Naive B cell (primary cell): ENCODE measurements at places on chromosomes 4 and X. TPM values are rescaled to one million over a fixed set of nuclear protein-coding genes. Genes with fewer than 3 reads are reported as not detected.
A peak's percentile ranks its signal among the peaks of the same experiment; 100 is the strongest.

- H3K36me3 ChIP-seq, result peaks cover 9% of the 10 kb centered on the region
- no peaks in the 10 kb centered on the region for H3K27me3 ChIP-seq
- peaks cover 24% of the 10 kb centered on the region for H3K4me1 ChIP-seq
- no peak for DNase-seq
These were observed 71.4 kb downstream of the PDLIM5 start for GRCh38 chr4:94523033-94523580.

DNA sequence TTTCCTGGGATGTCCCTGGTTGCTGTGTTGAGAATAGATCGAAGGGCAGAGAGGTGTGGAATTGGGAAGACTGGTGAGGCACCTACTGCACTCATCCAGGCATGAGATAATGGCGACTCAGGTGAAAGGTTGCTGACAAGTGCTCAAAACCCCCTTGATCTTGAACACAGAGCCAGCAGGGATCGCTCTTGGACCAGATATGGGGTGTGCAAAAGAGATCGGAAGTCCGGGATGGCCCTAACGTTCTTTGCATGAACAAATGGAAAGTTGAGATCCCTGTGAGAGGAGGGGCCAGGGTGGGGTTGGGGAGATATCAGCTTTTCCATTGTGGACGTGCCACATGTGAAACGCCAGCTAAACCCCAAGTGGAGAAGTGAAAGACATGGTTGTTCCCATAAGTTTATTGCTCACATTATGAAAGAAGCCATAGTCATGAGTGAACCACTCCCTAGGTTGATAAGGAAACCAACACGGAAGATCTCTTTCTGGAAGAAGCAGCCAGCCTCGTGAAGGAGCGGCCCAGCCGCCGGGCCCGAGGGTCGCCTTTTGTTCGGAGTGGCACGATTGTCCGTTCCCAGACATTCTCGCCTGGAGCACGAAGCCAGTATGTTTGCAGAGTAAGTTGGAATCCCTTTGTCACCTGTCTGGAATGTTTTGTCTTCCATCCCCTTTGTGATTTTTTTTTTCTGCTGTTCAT, 22.6 kb upstream of the CLCN4 start:
- H3K4me3 ChIP-seq, result no peak overlapping the region
- no peaks in the 10 kb centered on the region for H3K4me1 ChIP-seq
- no peaks in the 10 kb centered on the region for H3K27me3 ChIP-seq
- H3K27ac ChIP-seq, result no peak overlapping the region

DNA sequence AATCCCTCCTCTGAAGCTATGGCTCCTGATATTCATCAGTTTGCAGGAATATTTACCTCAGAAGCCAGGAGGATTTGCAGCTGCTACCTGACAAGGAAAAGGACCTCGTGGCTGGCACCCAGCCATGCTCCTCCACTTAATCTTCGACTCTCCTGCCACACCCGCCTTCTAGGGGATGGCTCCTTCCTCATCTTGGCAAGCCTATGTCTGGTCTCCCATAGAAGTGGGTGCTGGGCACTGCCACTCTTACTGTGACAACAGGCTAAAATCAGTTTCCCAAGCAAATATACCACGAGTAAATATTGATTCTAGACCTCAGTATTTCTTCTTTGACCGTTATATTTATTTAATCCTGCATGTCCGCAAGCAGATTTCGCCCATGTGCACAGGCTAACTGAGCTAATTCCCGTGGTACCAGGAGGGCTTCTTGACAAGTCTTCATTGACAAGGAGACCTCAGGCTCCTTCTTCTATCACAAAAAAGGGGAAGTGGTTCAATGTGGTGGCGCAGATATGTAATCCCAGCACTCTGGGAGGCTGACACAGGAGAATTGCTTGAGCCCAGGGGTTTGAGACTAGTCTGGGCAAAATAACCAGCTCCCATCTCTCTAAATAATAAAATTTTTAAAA, 52.6 kb upstream of the DCTD start:
- DNase-seq, result no peak
- no peak overlapping the region for H3K27ac ChIP-seq
- peaks cover 60% of the 10 kb centered on the region for H3K27me3 ChIP-seq
- no peak overlapping the region for H3K4me3 ChIP-seq

- peak; percentile 17 for DNase-seq
- H3K27ac ChIP-seq, result peak overlapping the region; percentile 84
- H3K4me3 ChIP-seq, result peak overlapping the region; percentile 63
- H3K4me1 ChIP-seq, result peaks cover 91% of the 10 kb centered on the region
- no peaks in the 10 kb centered on the region for H3K27me3 ChIP-seq
These were observed 19.2 kb downstream of the PPP3CA start for GRCh38 chr4:101328063-101328602.

- peaks cover 37% of the 10 kb centered on the region for H3K4me1 ChIP-seq
- DNase-seq, result peak; percentile 79
- H3K27ac ChIP-seq, result peak within 1 kb of the TSS; percentile 100
These were observed at the start of gene OTUD5 for GRCh38 chrX:48957477-48957826. OTUD5 (minus strand) TSS chrX:48957607; CDS start chrX:48957570, 37 bp downstream.

DNA sequence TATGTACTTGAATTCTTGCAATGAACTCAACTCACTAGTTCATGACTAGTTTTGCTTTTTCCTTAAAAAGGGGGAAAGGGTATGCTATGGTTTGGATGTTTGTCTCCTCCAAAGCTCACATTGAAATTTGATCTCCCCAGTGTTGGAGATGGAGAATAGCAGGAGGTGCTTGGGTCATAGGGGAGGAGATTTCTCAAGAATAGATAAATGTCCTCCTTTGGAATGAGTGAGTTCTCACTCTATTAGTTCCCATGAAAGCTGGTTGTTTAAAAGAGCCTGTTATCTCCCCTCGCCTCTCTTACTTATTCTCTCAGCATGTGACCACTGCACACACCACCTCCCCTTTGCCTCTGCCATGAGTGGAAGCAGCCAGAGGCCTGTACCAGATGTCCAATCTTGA, 109.4 kb upstream of the INTU start:
- H3K27me3 ChIP-seq, result no peaks in the 10 kb centered on the region
- H3K27ac ChIP-seq, result no peak overlapping the region
- DNase-seq, result no peak
- no peak overlapping the region for H3K4me3 ChIP-seq
- H3K36me3 ChIP-seq, result no peaks in the 10 kb centered on the region

- peaks cover 18% of the 10 kb centered on the region for H3K4me1 ChIP-seq
- no peaks in the 10 kb centered on the region for H3K27me3 ChIP-seq
- no peak overlapping the region for H3K27ac ChIP-seq
- no peak overlapping the region for H3K4me3 ChIP-seq
- DNase-seq, result no peak
- H3K36me3 ChIP-seq, result no peaks in the 10 kb centered on the region
These were observed 35.9 kb downstream of the AFF1 start for GRCh38 chr4:86970447-86971354.

GRCh38 chr4:124282301-124282898, 430.1 kb downstream of the ANKRD50 start:
- no peak overlapping the region for H3K27ac ChIP-seq
- no peak for DNase-seq
- H3K4me1 ChIP-seq, result no peaks in the 10 kb centered on the region
- H3K36me3 ChIP-seq, result no peaks in the 10 kb centered on the region

DNA sequence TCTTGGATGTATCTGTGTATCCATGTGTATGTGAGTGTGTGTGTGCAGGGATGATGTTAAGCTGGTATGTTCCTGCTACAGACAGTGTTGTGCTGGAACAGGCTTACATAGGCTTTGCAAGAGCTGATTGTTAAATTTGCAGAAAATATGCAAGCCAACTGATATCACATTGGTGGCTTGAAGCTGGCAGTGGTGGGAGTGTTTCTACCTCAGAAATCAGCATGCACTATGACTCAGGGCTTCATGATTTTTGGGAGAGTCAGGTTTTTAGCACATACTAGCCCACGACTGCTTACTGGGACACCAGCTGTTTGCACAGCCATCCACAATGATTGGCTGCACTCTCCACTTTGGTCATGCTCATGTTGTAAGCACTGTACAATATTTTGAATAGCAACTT, 261.8 kb downstream of the DHX15 start:
- no peaks in the 10 kb centered on the region for H3K27me3 ChIP-seq
- no peaks in the 10 kb centered on the region for H3K4me1 ChIP-seq
- H3K27ac ChIP-seq, result no peak overlapping the region
- no peak for DNase-seq
- no peaks in the 10 kb centered on the region for H3K36me3 ChIP-seq
- H3K4me3 ChIP-seq, result no peak overlapping the region

GRCh38 chr4:71187404-71188155, 151.2 kb upstream of the SLC4A4 start:
- no peaks in the 10 kb centered on the region for H3K36me3 ChIP-seq
- H3K4me1 ChIP-seq, result peaks cover 37% of the 10 kb centered on the region

- H3K27ac ChIP-seq, result no peak overlapping the region
- no peak overlapping the region for H3K4me3 ChIP-seq
These were observed 287.7 kb upstream of the PCDH18 start for GRCh38 chr4:137819964-137820383.

DNA sequence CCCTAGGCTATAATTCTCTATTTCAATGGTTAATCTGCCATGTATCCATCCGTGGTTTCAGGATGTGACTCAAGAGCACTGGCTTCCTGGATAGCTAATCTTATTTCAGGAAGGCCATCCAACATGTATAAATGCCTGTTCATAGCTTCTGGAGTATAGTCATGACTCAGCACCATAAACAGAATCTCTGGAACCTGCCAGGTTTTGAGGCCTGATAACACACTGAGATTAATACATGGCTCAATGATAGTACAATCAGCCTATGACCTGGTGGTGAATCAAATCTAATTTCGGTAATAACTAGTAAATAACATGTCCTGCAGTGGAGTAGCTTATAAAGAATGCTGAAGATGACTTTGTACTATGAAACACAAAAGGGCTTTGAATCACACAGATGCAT, 5.7 kb upstream of the IL13RA2 start:
- H3K36me3 ChIP-seq, result no peaks in the 10 kb centered on the region
- H3K4me3 ChIP-seq, result no peak overlapping the region
- DNase-seq, result no peak
- H3K27ac ChIP-seq, result no peak overlapping the region
- no peaks in the 10 kb centered on the region for H3K4me1 ChIP-seq
- no peaks in the 10 kb centered on the region for H3K27me3 ChIP-seq

GRCh38 chr4:180423712-180424057, 1819.5 kb upstream of the TENM3 start:
- H3K36me3 ChIP-seq, result no peaks in the 10 kb centered on the region
- no peaks in the 10 kb centered on the region for H3K27me3 ChIP-seq
- peaks cover 8% of the 10 kb centered on the region for H3K4me1 ChIP-seq

- no peaks in the 10 kb centered on the region for H3K36me3 ChIP-seq
- H3K4me1 ChIP-seq, result peaks cover 18% of the 10 kb centered on the region
- DNase-seq, result no peak
- H3K27me3 ChIP-seq, result no peaks in the 10 kb centered on the region
These were observed 2.4 kb upstream of the SH3KBP1 start for GRCh38 chrX:19889582-19890342.

- H3K4me1 ChIP-seq, result no peaks in the 10 kb centered on the region
- no peaks in the 10 kb centered on the region for H3K27me3 ChIP-seq
- H3K36me3 ChIP-seq, result no peaks in the 10 kb centered on the region
- DNase-seq, result no peak
- H3K4me3 ChIP-seq, result no peak overlapping the region
- H3K27ac ChIP-seq, result no peak overlapping the region
These were observed 267.3 kb downstream of the ADAMTS3 start for GRCh38 chr4:72301759-72302158.

DNA sequence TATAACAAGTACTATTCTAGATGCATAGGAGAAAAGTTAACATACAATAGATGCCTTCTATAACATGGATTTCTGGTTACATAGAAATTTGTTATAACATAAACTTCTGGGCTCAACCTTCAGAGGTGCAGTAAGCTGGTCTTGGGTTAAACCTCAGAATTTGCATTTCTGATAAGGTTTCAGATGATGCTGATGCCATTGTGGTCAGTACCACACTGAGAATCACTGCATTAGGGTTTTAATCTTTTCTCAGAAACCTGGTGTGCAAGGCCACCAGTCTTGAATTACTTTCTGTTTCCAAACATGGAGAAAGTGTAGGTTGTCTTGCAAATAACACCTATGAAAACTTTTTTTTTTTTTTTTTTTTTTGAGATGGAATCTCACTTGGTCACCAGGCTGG, 146.2 kb downstream of the SPOCK3 start:
- no peaks in the 10 kb centered on the region for H3K36me3 ChIP-seq
- no peak overlapping the region for H3K27ac ChIP-seq
- no peak for DNase-seq

- DNase-seq, result no peak
- H3K27ac ChIP-seq, result no peak overlapping the region
- no peak overlapping the region for H3K4me3 ChIP-seq
- H3K27me3 ChIP-seq, result peaks cover 31% of the 10 kb centered on the region
These were observed 162.2 kb upstream of the GPR101 start for GRCh38 chrX:137195991-137196390.

DNA sequence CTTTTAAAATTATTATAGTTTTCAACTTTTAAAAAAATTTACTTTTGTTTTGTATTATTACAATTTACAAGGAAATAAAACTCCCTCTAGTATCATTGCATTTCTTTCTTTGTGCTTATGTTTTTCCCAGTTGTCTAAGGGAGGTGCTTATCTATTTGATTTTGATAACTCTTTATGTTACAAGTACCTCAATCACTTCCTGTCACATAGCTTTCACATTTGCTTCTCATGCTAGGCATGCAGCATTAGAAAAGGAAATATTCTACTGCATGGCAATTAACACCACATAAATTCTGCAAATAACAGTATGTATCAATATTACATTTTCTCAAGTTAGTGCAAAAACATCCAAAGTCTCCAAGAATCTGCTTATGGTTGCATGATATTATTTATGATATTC, 180.3 kb upstream of the HS3ST1 start:
- no peak for DNase-seq
- no peaks in the 10 kb centered on the region for H3K4me1 ChIP-seq
- H3K27me3 ChIP-seq, result peaks cover 9% of the 10 kb centered on the region
- H3K36me3 ChIP-seq, result no peaks in the 10 kb centered on the region
- H3K27ac ChIP-seq, result no peak overlapping the region

GRCh38 chr4:36041340-36041739, 203.0 kb downstream of the ARAP2 start:
- H3K36me3 ChIP-seq, result no peaks in the 10 kb centered on the region
- DNase-seq, result no peak
- H3K4me1 ChIP-seq, result peaks cover 4% of the 10 kb centered on the region

GRCh38 chr4:40763228-40763716, 13.5 kb downstream of the NSUN7 start:
- no peak overlapping the region for H3K4me3 ChIP-seq
- no peaks in the 10 kb centered on the region for H3K36me3 ChIP-seq
- H3K27me3 ChIP-seq, result no peaks in the 10 kb centered on the region
- H3K27ac ChIP-seq, result no peak overlapping the region
- no peaks in the 10 kb centered on the region for H3K4me1 ChIP-seq

GRCh38 chr4:177480795-177481194, 38.6 kb upstream of the AGA start:
- H3K36me3 ChIP-seq, result no peaks in the 10 kb centered on the region
- no peaks in the 10 kb centered on the region for H3K4me1 ChIP-seq
- DNase-seq, result no peak
- no peaks in the 10 kb centered on the region for H3K27me3 ChIP-seq

Gene ESX1
- polyA plus RNA-seq, result not detected

Gene SERPINA7
- not detected for polyA plus RNA-seq

Gene GAB3
- 4.3 TPM for polyA plus RNA-seq

Gene TBX22
- polyA plus RNA-seq, result not detected

Gene NKX3-2
- not detected for polyA plus RNA-seq

Gene BCORL1
- polyA plus RNA-seq, result 0.58 TPM

Gene TLL1
- not detected for polyA plus RNA-seq

Gene SUPT20HL2
- polyA plus RNA-seq, result not detected

Gene TAB3
- polyA plus RNA-seq, result 3.6 TPM

Gene ACTRT1
- not detected for polyA plus RNA-seq

Gene ZAR1
- polyA plus RNA-seq, result not detected

Gene CENPVL1
- polyA plus RNA-seq, result not detected

Gene SCRG1
- not detected for polyA plus RNA-seq
